ENCODE measurements at places on chromosomes 2 and 18.

GRCh38 chr2:96140941-96141623, 2.8 kb upstream of the ASTL start:
- DNase-seq, result peak; percentile 10

DNA sequence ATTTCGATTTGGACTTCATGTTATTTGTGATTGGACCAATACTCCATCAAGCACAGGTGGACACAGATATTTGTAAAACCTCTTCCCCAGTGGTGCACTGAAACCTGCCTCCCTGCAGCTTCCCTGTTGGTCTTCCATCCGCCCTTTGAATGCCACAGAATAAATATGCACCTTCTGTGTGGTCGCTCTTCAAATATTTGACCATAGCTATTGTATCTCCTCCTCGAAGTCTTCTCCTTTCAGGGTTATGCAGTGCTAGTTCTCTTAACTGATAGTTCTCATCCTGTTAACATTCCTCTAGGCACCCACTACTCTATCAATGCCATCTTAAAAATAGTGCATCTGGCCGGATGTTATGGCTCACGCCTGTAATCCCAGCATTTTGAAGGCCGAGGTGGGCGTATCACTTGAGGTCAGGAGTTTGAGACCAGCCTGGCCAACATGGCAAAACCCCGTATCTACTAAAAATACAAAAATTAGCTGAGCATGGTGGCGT, 12.5 kb downstream of the SPATS2L start:
- no peak for DNase-seq

DNA sequence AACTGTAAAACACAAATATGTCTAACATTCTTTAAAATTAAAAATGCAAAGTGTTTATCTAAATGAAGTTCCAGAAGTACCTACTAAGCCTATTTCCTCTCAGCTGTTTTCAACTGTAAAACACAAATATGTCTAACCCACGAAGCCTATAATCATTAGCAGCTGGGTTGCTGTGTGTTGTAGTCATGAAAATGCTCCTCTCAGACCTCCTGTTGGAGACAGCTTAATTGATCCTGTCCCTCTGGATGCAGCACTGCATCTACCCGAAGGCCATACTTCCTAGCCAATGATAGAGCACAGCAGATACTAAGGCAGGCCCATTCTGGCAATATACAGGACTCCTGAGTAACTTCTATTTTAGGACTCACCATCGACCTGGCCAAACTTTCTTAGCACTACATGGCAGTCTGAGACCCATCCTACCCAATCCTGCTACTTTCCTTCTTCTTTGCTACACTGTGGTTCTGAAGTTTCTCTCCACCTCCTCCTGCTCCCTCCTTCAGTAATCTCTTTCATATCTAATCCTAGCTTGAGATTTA, 92.5 kb upstream of the RBBP8 start:
- no peak for DNase-seq

GRCh38 chr2:208477741-208478140, 71.1 kb downstream of the PTH2R start:
- DNase-seq, result no peak

DNA sequence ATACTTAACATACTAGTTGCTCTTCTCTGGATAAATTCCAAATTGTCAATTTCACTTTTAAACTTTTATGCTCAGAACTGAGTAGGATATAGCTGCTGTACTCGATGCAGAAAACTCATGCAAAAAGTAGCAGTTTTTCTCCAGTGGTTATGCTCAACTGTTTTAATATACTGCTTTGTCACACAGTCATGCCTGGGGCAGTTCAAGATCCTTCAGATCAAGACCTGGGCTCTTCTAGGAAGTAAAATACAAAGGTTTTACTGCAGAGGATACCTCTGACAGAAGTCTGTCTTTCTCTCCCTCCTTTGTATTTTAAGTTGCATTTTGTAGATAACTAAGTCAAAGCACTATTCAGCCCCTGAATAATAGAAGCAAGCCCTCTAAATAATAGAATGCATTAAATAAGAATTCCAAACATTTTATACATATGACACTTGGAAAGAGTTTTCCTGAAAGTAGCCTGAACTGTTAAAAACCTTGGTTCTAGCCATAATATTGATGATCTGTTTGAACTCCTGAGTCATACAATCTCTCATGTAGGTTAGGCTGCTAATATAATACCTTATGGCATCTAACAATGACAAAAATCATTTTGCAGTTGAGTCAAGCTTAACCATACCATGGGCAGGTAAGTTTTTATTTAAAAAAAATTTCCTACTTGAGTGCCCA, 183.3 kb upstream of the TRIB2 start:
- no peak for DNase-seq

DNA sequence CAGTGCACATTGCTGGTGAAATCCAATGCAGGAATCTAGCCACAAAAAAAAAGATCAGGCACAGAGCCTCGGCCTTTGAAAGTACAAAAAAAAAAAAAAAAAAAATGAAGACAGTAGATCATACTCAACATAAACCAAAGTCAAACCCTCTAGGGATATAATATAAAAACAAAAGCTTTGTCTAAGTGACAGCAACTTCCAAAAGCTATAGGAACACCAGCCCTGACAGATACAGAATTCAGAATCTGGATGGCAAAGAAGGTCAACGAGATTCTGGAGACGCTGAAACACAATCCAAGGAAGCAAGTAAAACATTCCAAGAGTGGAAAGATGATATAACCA, 54.0 kb upstream of the SCN1A start:
- no peak for DNase-seq

GRCh38 chr2:37268111-37268510, 36.7 kb downstream of the NDUFAF7 start:
- DNase-seq, result no peak
